Umbilical cord (tissue), 2 donors: ENCODE measurements at places on chromosomes 16 and 17. TPM values are rescaled to one million over a fixed set of nuclear protein-coding genes. Genes with fewer than 3 reads are reported as not detected.

DNA sequence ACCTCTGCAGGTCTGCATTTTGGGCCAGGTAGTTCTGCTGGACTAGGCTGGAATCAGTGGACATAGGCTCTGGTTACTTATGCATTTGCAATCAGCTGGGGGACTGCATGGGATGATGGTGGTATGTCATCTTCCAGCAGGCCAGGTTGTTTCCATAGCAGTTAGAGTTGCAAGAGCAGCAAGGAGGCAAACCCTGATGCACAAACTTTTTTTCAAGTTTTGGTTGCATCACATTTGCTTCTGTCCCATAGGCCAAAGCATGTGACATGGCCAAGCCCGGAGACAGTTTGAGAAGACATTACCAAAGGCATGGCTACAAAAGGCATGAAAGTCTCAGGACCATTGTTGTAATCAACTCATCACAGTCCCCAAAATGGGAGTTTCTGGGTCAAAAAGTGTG lies 58.2 kb downstream of the PRKCB start:
- DNase-seq = no peak

- no peak for DNase-seq
Measured at GRCh38 chr16:2056077-2056476, 8.3 kb downstream of the TSC2 start.

- no peak for DNase-seq
Measured at GRCh38 chr17:74950207-74950606, 14.5 kb downstream of the OTOP3 start.

DNA sequence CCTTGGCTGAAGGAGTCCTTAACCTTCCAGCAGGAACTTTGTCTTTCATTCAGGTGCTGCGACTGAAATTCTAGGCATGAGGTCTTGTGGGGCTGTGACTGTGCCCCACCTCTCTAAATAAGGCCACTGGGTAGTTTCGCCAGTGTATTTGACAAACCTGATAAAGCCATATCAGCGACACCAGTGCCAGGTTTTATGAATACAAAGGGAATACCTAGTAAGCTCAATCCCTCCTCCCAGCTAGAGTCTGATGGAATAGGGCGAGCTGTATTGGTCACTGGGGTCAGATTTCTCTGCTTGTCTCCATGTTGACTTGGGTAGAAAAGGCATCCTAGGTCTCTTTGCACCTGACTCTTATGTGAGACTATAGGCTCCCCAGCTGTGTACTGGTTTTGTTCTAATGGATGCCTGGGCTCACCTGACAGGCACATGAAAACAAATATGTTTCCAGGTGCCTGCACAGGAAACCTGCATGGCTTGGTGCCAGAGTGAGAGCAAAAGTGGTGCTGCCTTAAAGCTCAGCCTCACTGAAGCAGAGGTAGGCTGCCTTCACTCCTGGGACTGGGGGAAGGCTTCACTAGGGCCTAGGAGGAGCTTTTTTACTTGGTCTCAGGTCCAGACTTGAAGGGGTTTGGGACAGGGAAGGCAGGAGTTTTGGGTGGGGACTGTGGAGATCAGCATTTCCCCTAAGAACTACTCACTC lies 8.3 kb downstream of the SLC7A6 start:
- DNase-seq = no peak

- peak; percentile 26 for DNase-seq
Measured at GRCh38 chr16:53429221-53429943, 4.9 kb upstream of the RBL2 start.

DNA sequence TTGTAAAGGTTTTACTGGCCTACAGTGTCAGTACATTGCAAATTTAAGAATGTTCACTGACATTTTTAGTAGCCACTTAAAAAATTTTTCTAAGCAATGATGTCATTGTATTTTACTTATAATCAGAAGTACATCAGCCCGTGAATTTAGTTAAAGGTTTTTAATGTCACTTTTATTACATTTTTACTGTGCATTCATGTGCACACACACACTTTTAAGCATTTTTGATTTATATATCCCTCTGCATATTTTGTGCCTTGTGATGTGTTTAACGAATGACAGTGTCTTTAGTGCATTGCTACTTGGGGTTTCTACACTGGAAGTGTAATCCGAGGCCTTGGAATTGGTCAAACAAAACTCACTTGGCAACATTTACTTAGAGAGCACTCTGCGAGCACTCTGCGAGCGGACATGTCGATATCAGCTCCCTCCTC lies 190.4 kb downstream of the WWOX start:
- DNase-seq = no peak

- no peak for DNase-seq
Measured at GRCh38 chr17:43312011-43312410, 78.2 kb upstream of the RNU2-1 start.

DNA sequence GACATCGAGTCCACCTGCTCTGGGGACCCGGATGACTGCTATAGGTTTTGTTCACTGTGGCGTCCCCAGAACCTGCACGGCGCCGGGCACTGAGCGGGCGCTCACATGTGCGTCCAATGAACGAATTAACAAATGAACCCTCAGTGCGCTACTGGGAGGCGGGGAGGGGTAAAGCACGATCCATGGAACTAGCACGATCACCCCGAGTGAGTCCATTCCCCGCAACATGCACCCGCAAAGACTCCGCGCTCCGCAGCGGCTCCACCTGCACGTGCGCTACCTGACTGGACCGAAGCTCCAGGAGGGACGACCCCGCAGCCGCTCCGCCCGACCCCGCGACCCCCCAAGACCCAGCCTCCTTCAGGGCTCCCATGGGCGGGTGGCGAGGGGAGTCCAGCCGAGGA lies 491 bp downstream of the TRAP1 start:
- no peak for DNase-seq

DNA sequence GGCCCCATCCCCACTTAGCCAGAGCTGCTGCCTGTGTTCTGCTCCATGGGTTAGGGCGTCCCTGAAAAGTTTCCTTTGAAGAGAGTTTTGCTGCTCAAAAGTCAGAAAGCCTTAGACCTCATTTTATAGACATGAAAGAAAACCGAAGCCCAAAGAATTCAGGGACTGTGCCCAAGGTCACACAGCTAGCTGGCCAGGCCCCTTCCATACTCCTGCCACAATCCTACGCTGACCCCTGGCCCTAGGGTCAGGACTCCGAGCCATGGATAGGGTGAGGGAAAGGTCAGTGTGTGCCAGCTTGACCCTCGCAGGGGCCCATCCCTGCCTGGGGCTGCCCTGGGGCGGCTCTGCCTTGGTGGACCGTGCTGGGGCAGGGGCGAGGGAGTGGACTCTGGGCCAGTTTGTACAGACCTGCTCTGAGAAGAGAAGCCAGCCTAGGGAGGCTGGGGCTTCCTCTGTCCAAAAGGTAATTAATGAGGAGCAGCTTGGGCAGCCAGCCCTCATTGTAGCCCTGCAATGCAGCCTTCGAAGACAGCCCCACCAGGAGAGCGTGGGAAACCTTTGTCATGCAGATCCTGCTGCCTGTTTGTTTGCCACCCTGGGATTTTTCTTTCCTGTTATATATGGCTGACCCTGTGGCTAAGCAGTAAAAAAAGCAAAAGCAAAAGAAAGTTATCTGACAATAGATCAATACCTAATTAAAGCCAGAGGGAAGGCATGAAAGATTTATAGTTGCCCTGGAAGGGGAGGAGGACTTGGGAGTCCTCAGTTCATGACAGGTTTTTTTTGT lies 37.4 kb downstream of the RHBDL3 start:
- no peak for DNase-seq

GRCh38 chr16:77396461-77396860 lies 38.4 kb downstream of the ADAMTS18 start:
- no peak for DNase-seq

GRCh38 chr17:82937411-82938371 lies 97.9 kb upstream of the ZNF750 start:
- no peak for DNase-seq

- no peak for DNase-seq
Measured at GRCh38 chr17:82970067-82970466, 109.3 kb upstream of the METRNL start.

DNA sequence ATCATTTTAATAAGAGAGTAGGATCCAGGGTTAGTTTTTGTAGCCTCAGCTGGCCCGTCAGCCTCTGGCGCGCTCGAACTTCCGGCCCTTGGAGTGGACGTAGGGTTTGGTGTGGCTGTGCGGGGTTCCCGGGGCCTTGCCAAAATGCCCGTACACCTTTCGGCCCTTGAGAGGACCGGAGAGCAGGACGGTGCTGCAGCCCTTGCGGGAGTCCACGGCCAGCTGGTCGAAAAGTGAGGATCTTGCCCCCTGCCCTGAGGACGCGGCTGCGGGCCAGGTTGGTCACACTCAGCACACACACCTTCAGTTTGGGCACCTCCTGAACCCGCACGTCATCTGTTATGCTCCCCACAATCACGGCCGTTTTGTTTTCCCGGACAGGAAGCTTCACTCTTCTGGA lies 42.2 kb upstream of the CNTNAP4 start:
- DNase-seq = no peak

- DNase-seq = no peak
Measured at GRCh38 chr16:59173408-59173831, 439.3 kb upstream of the GOT2 start.

GRCh38 chr16:88599825-88600538 lies 29.8 kb downstream of the ZC3H18 start:
- DNase-seq = no peak

DNA sequence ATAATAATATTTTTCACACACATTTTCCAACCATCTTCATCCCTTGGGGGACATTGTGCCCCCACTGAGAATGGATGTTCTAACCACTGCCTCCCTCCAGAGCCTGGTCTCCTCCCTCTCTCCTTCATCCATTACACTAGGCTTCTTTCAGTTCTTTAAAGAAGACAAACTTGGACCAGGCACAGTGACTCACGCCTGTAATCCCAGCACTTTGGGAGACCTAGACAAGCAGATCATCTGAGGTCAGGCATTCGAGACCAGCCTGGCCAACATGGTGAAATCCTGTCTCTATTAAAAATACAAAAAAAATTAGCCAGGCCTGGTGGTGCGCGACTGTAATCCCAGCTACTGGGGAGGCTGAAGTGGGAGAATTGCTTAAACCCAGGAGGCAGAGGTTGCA lies 6.5 kb downstream of the ALOX15 start:
- peak; percentile 64 for DNase-seq

DNA sequence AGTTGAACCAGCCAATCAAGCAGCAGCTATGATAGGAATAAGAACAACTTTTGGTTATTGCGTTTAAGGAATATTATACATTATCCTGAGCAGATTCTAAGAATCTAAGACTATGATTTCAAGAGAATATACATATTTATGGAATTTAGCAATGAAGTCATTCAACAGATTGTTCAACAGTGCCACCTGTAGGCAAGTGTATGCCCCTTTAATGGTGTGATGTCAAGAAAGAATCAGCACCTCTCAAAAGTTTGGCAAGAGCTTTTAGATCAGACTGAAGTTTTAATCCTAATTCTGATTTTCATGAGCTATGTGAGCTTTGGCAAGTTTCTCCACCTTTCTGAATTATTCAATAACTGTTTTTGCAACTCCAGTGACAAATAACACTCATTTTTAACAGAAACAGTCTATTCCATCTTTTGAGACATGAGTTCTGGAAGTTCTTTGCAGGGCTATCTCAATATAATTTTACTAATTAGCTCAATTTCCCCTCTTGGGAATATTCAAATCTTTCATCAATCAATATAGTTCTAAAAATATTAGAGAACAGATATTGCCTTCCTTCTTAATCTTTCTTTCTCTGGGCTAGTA lies 474.3 kb upstream of the TOM1L1 start:
- peak; percentile 65 for DNase-seq

- DNase-seq = no peak
Measured at GRCh38 chr16:58035356-58036170, 10.0 kb downstream of the MMP15 start.

- DNase-seq = no peak
Measured at GRCh38 chr17:67027031-67027628, 17.2 kb upstream of the CACNG1 start.

- DNase-seq = no peak
Measured at GRCh38 chr17:19454074-19454473, 43.0 kb downstream of the RNF112 start.

DNA sequence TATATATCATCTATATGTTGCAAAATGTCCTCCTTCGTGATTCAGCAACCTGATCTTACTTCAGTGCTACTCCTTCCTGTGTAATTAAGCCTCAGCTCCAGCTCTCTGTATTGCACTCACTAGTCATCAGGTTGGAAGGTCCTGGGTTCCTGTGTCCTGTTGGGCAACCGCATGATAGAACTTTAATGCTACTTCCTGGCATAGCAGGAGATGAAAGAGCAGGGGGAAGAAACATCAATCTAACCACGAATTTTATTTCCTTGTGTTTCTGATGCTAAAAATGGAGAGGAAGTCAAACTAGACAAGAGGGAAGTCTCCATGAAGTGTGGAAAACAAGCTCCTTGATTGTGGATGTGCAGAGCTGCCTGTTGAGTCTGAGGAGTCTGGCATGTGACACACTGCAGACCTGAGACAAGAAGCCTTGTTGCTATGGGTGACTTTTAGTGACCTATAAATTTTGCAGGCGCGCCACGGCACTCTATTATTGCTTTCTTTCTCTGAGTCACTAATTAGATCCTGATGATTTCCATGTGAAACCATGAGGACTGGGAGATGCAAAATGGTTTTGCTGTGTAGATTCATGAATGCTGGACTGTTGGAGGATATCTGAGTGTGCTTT lies 25.6 kb downstream of the IGSF6 start:
- peak; percentile 78 for DNase-seq

DNA sequence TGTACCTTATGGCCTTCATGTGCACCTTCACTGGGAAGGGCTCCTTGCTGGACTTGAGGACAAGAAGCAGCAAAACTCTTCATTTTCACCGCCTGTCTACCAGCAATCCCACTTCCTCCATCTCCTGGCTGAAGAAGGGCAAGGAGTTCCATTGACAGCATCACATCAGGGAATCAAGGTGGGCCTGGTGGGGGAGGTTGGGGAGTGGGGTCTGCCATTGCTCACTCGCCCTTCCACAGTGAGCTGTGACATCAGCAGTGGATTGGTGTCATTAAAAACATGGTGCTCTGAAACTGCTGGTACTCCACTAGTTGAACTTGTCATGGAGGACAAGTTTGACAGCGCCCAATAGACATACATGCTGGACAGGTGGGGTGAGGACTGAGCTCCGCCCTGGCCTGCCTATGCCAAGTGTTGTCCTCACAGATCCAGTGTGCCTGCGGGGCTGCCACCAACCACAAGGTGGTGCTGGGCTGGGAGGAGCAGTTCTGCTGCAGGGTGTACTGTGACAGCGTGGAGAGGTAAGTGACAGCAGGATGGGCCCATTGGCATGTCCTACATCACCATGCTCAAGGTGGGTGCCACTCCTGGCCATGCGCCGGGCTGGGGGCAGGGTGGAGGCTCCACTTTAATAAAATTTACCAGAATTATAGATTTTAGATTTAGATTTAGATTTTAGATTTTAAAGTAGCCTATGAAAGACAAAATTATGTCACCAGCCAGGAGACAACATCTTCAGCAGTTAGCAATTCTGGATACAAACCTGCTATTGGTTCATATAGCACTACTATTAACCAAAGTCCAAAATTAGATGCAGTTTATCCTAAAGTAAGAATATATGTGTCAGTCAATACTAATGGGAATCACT lies 1729.1 kb downstream of the TP53TG3F start:
- DNase-seq = no peak

- no peak for DNase-seq
Measured at GRCh38 chr16:1902547-1903219, 15.5 kb downstream of the HS3ST6 start.

GRCh38 chr16:86529160-86529559 lies 18.8 kb downstream of the FOXF1 start:
- DNase-seq = no peak

Gene SYT17
- 9.4 TPM for total RNA-seq

Gene NEK8
- 0.24 TPM for total RNA-seq

Gene CCL13
- not detected for total RNA-seq

Gene HASPIN
- 0.48 TPM for total RNA-seq

Gene KRT40
- not detected for total RNA-seq

Gene TP53TG3F
- total RNA-seq = 0.48 TPM

Gene SOX9
- total RNA-seq = 1.2 TPM

Gene CACNG1
- not detected for total RNA-seq

Gene ICAM2
- 7.2 TPM for total RNA-seq

Gene NPB
- total RNA-seq = 1.4 TPM

Gene GPR142
- 1.2 TPM for total RNA-seq
